ENCODE measurements at places on chromosomes 16 and 17.

DNA sequence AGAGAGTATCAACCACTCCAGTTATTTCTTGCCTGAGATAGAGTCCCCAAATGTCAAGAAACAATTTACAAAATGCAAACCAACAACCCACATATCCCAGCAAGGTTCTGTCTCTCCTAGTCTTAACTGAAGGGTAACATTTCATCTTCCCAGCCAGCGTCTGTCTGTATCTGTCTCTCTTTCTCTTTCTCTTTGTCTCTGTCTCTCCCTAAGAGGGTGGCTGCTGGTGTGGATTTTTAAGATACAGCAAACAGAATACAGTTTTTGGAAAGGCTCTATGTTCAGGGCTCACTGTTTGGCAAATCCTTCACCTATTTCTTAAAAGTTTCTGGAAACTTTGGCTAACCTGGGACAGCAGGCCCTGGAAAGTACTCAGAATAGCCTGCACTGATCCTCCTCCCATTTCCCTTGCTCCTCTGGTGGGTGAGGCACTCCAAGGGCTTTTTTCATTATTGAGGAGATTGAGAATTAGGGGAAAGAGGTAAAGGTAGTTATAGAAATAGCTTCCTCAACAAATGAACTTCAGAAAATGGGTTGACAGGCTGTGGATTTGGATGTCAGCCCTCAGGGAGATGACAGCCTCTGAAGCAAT is 6.2 kb downstream of the HOXB4 start:
- no peak for DNase-seq
- H3K36me3 ChIP-seq, result no peaks in the 10 kb centered on the region
- no peak overlapping the region for H3K4me3 ChIP-seq
- H3K4me1 ChIP-seq, result no peaks in the 10 kb centered on the region
- no peak overlapping the region for H3K27ac ChIP-seq

DNA sequence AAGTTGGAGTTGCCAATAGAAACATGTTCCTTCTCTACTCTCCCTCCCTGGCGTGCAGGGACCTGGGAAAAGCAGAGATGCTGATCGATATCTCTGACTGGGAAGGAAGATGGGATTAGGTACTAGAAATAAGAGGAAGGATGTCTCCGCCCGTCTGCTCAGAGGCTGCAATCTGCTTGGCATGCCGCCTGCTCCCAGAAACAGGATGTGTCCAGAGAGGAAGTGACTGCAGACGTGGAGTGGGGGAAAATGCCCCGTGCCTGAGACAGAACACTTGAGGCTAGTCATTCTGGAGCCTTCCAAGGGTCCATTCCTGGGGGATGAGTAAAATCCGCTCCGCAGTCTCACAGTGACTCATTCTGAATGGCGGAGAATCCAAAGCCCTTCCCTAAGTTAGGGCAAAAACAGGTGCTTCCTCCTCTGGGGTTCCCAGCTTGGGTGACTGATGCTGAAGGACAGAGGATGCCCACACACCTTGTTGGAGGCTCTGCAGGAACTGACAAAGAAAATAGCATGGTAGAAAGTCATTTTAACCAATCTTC is 45.0 kb upstream of the SMURF2 start:
- no peaks in the 10 kb centered on the region for H3K27me3 ChIP-seq
- H3K4me1 ChIP-seq, result peaks cover 38% of the 10 kb centered on the region
- peak overlapping the region; percentile 48 for H3K27ac ChIP-seq
- peak; percentile 96 for DNase-seq

DNA sequence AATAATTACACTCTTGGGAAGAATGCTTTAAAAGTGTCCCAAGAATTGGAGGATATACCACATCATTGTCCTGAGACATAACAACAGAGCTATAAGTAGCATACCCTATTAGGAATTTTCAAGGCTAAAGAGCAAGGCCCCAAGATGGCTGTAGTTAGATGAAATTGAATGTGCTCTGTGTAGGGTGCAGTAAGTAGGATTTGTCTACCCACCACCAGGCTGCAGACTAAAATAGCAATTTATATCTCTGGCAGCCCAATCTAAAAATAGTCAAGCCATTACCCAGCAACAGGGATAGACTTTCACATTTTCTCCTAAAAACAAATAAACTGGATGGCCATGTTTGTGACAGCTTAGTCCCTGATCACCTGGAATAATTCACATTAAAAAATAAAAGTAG is 5.6 kb downstream of the MMD start:
- peaks cover 42% of the 10 kb centered on the region for H3K4me1 ChIP-seq
- no peak for DNase-seq
- H3K27ac ChIP-seq, result peak overlapping the region; percentile 73

- H3K27ac ChIP-seq, result peak overlapping the region; percentile 71
- H3K4me1 ChIP-seq, result no peaks in the 10 kb centered on the region
- no peak for DNase-seq
- H3K36me3 ChIP-seq, result peaks cover 14% of the 10 kb centered on the region
- H3K4me3 ChIP-seq, result no peak overlapping the region
- H3K27me3 ChIP-seq, result no peaks in the 10 kb centered on the region
Measured at GRCh38 chr17:38743556-38744171, 4.5 kb downstream of the PCGF2 start.

DNA sequence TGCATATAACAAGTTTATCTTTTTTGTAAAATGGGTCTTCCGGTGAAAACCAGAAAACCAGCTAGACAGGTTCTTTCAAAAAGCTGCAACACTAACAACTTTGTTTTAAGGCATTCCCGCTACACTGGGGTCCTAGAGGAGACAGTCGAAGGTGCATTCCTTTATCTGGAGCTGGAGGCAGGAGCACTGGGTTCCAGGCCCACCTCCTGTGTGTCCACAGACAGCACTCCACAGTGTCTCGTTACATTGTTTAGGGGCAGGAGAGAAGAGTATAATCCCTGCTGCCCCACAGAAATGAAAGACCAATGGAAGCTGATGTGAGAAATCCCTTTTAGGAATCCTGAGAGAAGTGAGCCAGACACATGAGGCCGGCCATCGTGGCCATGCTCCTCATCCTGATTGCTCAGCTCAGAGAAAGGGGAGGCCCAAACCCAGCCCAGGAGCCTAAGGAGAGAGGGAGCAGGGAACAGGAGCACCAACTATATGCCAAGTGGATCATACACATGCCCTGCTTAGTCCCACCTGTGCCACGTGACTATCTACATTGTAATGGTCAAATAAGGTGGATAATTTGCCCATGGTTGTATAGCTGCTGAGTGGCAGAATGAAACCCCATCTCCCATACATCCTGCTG is 59.5 kb downstream of the CCDC182 start:
- H3K36me3 ChIP-seq, result peaks cover 3% of the 10 kb centered on the region
- H3K4me3 ChIP-seq, result no peak overlapping the region
- DNase-seq, result peak; percentile 38
- H3K27ac ChIP-seq, result no peak overlapping the region
- H3K27me3 ChIP-seq, result no peaks in the 10 kb centered on the region
- no peaks in the 10 kb centered on the region for H3K4me1 ChIP-seq

DNA sequence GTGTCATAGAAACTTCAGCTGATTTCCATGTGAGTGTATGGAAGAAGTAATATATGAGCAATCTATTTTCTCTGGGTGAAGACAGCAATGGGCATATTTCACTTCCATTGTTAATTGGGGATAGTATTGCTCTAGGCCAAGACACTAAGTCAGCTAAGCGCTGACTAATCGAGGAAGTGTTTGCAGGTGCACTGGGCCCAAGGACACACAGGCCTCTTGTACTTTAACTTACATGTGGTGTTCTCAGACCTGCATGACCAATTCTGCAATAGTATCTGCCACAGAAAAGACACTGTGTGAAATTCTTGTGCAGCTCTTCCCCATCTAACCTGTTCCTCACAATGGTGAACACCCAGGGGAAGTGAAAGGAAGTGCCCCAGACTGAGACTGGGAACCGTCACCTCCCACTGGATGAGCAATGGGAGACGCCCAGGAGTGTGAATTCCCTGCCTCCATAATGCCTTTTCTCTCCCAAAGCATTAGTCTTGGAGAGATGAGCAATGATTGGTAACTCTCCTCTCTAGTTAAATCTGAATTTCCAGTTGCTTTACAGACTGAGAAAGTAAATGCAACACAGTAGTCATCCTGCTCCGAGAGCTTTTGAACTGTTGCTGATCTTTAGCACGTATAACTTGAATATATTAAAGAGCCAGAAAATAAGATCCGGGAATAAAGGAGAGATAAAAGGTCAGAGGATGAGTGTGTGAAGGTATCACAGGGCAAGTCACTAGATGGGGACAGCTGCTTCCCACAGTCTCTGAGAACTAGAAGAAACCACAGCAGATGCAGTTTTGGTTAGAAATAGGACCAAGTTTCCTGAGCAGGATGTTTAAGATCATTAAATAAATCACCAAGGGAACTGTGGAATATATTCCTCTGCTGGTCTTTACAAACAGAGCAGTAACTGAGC is 82.6 kb downstream of the CDK5R1 start:
- no peak for DNase-seq
- H3K27ac ChIP-seq, result no peak overlapping the region
- H3K4me1 ChIP-seq, result no peaks in the 10 kb centered on the region
- no peaks in the 10 kb centered on the region for H3K27me3 ChIP-seq
- no peak overlapping the region for H3K4me3 ChIP-seq

DNA sequence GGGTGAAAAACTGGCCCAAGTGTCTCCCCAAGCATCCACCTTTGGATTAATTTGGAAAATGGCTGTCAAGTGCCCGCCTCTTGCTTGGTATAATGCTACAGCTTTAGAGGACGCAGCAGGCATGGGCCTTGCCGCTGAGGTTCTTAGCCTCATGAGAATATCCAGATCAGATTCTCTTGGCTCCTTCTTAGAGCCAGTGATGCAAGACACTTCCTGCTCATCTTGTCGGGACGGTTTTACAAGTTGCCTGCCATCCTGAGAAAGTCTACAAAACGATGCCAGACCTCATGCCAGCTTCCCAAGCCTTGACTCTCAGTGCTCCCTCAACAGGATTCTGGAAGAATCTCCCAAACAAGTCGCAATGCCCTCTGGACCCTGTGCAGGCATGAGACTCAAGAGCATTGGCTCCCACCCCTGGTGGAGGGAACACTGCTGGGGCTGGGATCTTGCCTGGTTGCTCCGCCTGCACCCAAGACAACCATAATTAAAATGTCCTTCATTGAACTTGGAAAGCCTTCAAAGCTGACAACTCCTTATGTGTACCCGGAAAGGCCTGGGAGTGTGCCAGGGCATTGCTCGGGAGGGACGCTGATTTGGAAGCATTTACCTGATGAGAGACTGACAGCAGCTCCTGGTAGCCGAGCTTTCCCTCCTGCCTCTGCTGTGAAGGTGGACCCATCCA is 25.8 kb upstream of the STH start:
- no peaks in the 10 kb centered on the region for H3K36me3 ChIP-seq
- H3K4me3 ChIP-seq, result no peak overlapping the region
- no peaks in the 10 kb centered on the region for H3K4me1 ChIP-seq
- H3K27me3 ChIP-seq, result no peaks in the 10 kb centered on the region
- DNase-seq, result no peak

- H3K27ac ChIP-seq, result no peak overlapping the region
- H3K27me3 ChIP-seq, result no peaks in the 10 kb centered on the region
- H3K4me3 ChIP-seq, result no peak overlapping the region
- no peaks in the 10 kb centered on the region for H3K4me1 ChIP-seq
- H3K36me3 ChIP-seq, result peaks cover 10% of the 10 kb centered on the region
- no peak for DNase-seq
Measured at GRCh38 chr17:4301066-4301465, 37.3 kb upstream of the ANKFY1 start.

GRCh38 chr16:55494994-55495421 is 13.9 kb upstream of the LPCAT2 start:
- no peaks in the 10 kb centered on the region for H3K27me3 ChIP-seq
- H3K4me3 ChIP-seq, result no peak overlapping the region
- peaks cover 18% of the 10 kb centered on the region for H3K36me3 ChIP-seq

DNA sequence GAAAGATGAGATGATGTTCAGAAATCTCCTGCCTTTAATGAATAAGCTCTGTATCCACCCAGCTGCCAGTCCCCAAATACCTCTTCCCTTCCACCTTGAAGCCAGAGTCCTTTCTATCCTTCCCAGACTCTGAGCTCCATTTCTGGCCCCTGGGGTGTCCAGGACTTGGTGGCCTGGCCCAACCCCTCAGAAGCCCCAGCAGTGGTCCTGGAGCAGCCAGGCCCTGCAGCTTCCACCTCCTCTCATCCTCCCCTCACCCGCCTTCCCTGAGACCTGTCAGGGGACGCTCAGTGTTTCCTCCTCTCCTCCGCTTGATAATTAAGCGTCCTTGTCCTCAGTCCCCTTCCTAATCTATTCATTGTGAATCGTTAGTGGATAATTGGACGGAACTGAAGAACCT is 95.2 kb upstream of the CCL1 start:
- DNase-seq, result no peak
- no peaks in the 10 kb centered on the region for H3K4me1 ChIP-seq
- H3K36me3 ChIP-seq, result no peaks in the 10 kb centered on the region
- H3K4me3 ChIP-seq, result no peak overlapping the region
- H3K27ac ChIP-seq, result no peak overlapping the region
- H3K27me3 ChIP-seq, result no peaks in the 10 kb centered on the region

GRCh38 chr17:48598736-48599135 is 5.2 kb upstream of the HOXB5 start:
- H3K4me3 ChIP-seq, result no peak overlapping the region
- H3K36me3 ChIP-seq, result no peaks in the 10 kb centered on the region
- peaks cover 71% of the 10 kb centered on the region for H3K27me3 ChIP-seq
- no peak overlapping the region for H3K27ac ChIP-seq
- H3K4me1 ChIP-seq, result no peaks in the 10 kb centered on the region

- peaks cover 23% of the 10 kb centered on the region for H3K4me1 ChIP-seq
- no peak for DNase-seq
- H3K4me3 ChIP-seq, result no peak overlapping the region
- H3K27me3 ChIP-seq, result no peaks in the 10 kb centered on the region
- H3K36me3 ChIP-seq, result peaks cover 8% of the 10 kb centered on the region
Measured at GRCh38 chr17:50687200-50688066, 20.3 kb downstream of the ANKRD40 start.

DNA sequence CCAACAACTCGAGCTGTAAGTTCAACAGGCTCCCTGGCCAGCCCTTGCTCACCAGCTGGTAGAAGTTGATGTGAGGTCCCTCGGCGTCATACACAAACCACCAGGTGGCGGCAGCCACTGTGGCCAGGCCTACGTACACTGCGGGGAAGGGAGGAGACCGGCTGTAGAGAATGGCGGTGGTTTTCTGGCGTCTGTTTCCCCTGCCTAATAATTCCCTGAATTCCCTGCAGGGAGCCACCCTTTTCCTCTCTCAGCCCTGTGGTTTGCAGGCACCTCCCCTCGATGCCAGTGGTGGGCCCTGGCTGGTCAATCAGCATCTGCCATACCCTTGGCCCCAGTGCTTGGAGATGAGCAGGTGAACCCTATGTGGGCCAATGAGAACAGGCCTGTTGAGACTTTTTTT is 18.9 kb upstream of the P2RX1 start:
- H3K36me3 ChIP-seq, result no peaks in the 10 kb centered on the region
- no peaks in the 10 kb centered on the region for H3K27me3 ChIP-seq
- H3K27ac ChIP-seq, result no peak overlapping the region
- H3K4me1 ChIP-seq, result no peaks in the 10 kb centered on the region
- no peak for DNase-seq
- no peak overlapping the region for H3K4me3 ChIP-seq

DNA sequence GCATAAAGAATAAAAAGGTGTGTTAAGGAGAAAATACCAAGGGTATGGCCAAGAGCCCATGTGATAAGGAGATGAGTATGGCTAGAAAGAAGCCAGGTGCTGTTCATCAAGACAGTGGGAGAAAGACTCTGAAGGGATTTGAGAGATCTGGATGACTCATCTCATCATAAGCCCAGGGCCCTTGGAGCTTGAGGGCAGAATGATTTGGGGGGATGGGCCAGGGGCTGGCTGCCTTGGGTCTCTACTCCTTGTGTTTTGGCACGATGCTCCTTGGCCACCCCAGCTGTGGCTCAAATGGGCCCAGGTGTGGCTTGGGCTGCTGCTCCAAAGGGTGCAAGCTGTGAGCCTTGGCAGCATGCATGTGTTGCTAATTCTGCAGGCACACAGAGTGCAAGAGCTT is 14.5 kb upstream of the TNFRSF13B start:
- H3K4me1 ChIP-seq, result no peaks in the 10 kb centered on the region
- H3K36me3 ChIP-seq, result no peaks in the 10 kb centered on the region
- no peak overlapping the region for H3K4me3 ChIP-seq
- DNase-seq, result no peak

Measured in right atrium auricular region (tissue), 2 donors.